NCI-H1436 treated with DMSO at 0.1 percent for 48 hours (cell line): ENCODE measurements at places on chromosomes 6 and 20.

- DNase-seq = no peak
Measured at GRCh38 chr6:161630674-161631073, 356.8 kb upstream of the AGPAT4 start.

DNA sequence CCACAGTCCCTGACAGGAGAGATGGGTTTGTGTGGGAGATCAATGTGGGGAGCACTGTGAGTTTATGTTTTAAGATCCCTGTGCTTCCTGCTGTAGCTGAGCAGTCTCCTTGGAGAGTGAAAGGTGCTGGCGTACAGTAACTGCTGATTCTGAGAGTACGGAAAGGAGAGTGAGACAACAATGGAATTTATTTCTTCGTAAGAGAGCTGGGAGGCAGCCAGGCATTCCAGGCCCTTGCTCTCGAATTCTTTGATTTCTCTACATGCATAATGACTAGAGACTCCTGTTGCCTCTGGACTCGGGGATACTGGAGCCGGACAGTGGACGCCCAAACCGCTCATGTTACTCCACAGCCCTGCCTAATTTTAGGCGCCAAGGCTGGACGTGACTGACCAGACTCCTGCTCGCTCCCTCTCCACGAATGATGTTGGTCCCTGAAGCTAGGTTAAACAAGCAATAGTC, 131.0 kb upstream of the PHACTR1 start:
- no peak for DNase-seq

DNA sequence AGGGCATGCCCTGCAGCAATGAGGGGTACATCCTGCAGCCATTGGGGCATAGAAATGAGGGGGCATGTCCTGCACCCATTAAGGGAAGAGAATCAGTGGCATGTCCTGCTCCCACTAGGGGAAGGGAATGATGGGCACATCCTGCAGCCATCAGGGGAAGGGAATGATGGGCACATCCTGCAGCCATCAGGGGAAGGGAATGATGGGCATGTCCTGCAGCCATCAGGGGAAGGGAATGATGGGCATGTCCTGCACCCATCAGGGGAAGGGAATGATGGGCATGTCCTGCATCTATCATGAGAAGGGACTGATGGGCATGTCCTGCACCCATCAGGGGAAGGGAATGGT, 49.7 kb downstream of the PSMB1 start:
- no peak for DNase-seq

- no peak for DNase-seq
Measured at GRCh38 chr6:91573826-91574416, 987.0 kb upstream of the MAP3K7 start.

- DNase-seq = no peak
Measured at GRCh38 chr20:32352121-32352720, 5.9 kb upstream of the ASXL1 start.

GRCh38 chr6:15287670-15288375, 42.0 kb downstream of the JARID2 start:
- DNase-seq = no peak

DNA sequence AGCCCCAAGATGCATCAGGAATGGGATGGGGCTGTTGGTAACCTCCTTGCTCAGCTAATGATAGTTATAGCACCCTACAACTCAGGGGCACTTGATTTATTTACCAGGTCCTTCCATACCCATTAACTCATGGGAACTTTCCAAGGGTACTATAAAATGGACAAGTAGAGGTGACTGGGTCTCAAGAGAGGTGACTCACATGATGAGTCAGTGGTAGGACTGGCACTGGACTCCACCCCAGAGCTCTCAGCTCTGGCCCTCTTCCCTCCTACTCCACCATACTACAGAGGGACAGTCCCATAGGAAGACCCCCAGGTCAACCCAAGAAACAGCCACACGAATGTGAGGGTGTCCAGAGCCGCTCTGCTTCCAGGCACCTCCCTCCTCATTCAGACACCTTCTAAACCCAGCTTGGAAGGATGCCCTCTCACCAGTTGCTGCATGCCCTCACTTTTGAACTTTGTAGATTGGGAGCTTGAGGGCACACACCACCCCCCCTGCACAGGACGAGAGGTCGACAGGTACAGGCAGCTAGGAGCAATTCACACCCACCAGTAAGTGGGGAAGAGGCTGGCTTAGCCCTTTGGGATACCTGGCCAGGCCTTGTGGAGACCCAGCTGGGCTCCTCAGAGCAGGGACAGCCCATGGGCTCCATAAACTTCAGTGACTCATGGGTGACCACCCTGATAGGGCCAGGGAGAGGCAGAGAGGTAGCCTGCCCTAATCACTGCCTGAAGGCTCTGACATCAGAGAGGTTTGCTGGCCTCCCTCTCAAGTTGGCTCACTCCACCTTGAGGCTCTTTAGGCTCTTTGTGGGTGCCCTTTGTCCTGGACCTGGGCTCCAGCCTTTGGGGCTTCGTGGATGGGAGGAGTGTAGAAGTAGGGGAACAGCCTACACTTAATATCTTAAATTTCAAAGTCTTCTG, 81.6 kb upstream of the MLN start:
- no peak for DNase-seq

DNA sequence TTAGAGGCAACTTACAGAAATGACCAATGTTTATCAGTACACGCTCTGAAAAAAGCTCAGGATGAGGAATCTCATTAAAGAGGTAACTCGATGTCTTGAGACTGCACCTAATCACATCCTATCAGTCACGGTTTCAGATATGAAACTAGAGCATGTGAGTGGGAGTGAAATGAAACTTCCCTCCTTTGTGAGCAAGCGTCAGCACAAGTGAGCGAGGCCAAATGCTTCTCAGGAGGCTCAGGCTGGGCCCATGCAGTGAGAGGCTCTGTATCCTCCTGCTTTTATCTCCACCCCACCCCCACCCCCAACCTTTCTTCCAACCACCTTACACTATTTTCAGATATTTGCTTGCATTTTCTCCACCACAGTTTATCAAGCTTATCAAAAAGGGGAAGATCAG, 140.8 kb upstream of the RIMS1 start:
- no peak for DNase-seq

DNA sequence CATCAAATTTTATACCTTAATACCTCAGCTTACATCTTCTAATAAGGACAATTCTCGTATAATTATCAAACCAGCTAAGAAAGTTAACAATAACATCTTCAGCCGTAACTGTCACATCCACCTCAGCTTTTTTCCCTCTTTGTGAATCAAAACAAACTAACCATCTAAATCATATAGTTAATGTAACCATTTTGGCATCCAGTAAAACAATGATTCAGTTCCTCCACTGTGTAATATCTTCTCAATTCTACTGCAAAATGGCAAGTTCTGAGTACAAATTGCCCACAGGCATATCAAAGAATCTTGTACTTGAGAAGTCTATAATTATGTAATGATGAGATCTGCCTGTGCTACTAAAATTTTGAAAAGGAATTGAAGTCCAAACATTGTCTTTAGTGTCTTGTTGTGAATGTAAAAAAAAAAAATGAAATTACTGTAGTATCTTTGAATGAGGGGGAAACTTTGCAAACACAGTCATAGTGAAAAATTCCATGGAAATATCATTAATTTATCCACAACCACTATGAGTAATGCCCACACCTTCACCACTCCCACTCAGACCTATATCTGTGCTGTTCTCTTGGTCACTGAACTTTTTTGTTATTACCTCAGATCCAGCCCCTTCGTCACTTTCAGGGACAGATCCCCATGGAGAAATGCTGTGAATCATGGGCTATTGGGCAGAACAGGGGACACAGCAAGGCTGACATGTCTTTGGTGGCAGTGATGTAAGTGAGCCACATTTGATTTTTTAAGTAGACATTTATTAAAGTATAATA, 178.6 kb upstream of the RAB32 start:
- no peak for DNase-seq

DNA sequence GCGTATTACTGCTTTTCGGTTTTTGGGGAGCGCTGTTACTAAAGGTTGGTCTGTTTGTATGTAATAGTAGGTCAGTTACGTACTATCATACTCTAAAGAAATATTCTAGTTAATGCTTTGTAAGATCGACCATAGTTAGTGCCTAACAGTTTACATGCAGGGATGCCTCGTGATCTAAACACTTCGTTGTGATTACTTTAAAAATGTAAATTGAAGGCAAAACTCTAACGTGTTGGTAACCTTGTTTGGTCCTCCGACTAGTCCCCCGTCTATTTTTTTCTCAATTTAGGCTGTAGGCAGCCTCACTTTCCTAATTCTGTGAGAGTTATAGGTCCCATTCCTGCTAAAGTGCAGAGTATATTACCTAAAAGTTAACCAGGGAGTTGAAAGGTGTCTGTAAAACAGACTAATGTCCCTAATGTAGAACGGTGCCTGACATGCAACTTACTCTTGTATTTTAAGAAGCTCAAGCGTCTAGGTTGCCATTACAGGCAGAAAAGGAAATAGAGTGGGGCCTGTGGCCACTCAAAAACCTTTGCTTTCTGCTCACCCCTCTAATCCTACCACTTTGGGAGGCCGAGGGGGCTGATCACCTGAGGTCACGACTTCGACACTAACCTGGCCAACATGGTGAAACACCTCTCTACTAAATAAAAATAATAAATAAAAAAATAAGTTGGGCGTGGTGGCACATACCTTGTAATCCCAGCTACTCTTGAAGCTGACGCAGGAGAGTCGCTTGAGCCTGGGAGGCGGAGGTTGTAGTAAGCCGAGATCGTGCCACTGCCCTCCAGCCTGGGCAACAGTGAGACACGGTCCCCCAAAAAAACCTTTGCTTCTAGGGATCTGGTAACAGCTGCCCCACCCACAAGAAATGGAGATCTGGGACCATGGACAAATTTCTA, 37.8 kb downstream of the HFE start:
- no peak for DNase-seq

DNA sequence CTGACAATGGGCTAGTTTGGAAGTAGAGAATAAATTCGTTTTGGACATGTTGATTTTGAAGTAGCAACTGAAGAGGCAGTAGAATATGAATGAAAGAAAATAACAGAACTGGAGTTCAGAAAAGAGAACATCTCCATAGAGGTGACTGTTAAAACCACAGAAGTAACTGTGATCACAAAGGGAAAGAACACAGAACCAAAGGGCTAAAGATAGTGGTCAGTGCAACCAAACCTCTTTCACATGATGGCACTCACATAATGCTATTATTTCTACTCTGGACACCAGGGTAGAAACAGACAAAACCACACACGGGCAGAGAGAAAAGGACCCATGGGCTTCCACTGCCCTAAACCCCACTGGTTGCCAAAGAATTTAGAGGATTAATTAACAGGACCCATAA, 58.5 kb downstream of the CDK19 start:
- no peak for DNase-seq

GRCh38 chr6:138719011-138719635, 54.4 kb upstream of the CCDC28A start:
- no peak for DNase-seq

GRCh38 chr6:109039795-109040194, 54.9 kb downstream of the SESN1 start:
- DNase-seq = no peak

GRCh38 chr20:56664796-56665195, 35.7 kb downstream of the TFAP2C start:
- no peak for DNase-seq

GRCh38 chr6:88494401-88495140, 328.4 kb upstream of the CNR1 start:
- no peak for DNase-seq

GRCh38 chr6:80530103-80530502, 423.6 kb downstream of the BCKDHB start:
- no peak for DNase-seq

- no peak for DNase-seq
Measured at GRCh38 chr6:85795945-85796344, 153.3 kb upstream of the SYNCRIP start.

GRCh38 chr6:157757430-157758403, 65.3 kb upstream of the SNX9 start:
- no peak for DNase-seq

GRCh38 chr6:143130928-143131327, 70.2 kb downstream of the AIG1 start:
- DNase-seq = no peak

DNA sequence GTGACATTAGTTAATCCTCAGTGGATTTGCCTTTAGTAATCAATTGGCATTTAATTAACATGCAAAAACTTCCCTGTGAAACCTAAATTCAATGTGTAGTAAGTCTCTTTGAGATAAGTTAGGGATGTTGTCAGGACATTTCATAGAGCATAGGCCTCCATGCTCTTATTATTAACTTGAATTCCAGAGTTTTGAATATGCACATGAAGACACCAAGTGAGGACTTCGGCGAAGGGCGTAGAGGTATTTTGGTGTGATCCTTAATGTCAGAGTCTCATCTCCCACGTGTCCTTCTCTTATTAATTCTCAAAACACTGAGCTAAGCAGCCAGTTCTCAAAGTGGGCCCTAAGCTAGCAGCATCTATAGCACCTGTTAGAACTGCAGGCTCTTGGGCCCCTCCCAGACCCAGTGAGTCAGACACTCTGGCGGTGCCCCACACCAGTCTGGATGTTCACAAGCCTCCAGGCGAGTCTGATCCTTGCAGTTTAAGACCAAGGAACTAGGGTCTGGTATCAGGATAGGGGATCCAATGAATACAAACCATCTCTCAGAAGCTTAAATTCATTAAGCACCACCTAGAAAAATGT, 292.1 kb downstream of the QKI start:
- no peak for DNase-seq

DNA sequence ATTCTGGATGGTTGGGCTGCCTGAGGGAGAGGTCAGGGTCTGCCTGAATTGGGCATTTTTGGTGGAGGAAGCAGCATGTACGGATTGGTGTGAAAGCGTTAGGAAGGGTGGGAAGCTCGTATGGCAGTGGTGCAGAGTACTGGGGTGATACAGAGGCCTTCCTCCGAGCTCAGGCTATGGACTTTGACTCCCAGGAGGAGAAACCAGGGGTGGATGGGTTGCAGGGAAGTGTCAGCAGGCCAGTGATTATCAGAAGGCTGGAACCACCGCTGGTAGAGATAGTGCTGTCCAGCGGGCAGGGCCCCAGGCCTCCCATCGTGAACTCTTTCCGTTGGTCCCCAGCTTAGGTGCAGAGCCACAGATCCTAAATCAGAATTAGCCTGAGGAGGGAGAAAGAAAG, 5.3 kb downstream of the WFDC5 start:
- no peak for DNase-seq

DNA sequence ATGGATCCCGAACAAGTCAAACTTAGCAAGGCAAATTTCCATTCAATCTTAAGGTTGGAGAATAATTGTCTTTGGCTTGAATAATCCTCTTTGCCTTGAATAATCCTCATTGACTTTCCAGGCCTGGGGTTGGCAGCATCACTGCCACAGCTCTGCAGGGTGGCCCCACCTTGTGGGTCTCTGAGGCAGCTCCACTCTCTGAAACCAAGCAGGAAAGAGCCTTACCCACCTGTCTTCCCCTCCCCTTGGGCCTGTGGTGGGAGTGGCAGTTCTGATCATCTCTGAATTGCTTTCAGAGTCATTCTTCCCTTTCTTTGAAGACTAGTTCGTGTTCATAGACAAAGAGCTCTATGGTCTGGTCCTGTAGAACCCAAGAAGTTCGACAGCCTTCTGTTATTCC, 47.5 kb downstream of the KCNQ5 start:
- no peak for DNase-seq
